Activated naive CD4-positive, alpha-beta T cell treated with anti-CD3 and anti-CD28 coated beads, Interleukin-2, amount 50 U/mL, for 16 hours (primary cell): ENCODE measurements at places on chromosomes 2 and 18.

GRCh38 chr18:75492852-75493251 lies 65.3 kb upstream of the SMIM21 start:
- DNase-seq = no peak

DNA sequence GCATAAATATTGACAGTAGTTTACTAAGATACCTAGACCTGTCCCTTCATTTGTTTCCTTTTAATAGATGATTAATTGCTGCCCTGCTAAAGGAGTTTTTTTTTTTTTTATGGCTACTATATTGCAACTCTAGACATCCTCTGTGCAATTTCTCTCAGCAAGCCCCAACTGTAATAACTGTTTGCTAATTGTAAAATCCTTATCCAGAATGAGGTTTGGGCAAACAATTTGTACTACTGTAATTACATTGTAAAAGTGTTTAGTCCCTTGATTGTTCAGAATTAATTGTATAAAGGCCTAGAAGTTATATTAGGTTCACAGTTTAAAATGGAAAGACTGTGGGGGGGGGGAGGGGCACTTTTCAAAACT lies 3.7 kb upstream of the MEIS1 start:
- DNase-seq = no peak

DNA sequence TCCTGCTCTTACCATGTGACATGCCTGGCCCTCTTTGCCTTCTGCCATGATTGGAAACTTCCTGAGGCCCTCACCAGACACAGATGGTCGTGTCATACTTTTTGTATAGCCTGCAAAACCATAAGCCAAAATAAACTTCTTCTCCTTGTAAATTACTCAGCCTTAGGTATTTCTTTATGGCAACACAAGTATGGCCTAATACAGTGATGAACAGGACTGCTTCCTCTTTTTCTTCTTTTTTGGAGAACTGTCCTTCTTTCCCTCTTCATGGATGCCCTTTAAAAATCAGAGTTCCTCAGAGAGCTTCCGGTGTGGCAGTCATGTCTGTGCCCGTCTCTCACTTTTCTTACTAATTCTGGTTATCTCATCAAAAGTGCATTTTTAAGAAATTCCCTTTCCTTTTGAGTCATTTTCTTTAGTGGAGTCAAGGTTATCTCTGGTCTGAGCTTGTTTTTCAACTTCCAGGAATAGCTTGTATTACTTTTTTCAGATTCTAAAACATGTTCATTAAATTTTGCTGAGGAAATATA lies 9.2 kb upstream of the IL1A start:
- DNase-seq = no peak

DNA sequence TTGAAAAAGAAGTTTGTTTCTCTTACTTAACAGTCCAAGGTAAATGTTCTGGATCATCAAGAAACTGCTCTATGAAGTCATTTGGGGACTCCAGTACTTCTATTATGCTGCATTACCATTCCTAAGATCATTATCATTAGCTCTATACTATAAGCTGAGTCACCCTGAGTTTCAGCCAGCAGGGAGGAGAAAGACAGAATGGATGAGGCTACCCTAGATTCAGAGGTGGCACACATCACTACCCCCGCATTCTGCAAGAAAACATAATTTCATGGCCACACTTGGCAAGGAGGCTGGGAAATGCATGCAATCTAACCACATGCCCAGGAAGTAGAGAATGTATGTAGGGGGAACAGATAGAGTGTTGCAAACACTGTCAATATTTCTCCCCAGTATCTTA lies 16.6 kb upstream of the LNPK start:
- DNase-seq = no peak

DNA sequence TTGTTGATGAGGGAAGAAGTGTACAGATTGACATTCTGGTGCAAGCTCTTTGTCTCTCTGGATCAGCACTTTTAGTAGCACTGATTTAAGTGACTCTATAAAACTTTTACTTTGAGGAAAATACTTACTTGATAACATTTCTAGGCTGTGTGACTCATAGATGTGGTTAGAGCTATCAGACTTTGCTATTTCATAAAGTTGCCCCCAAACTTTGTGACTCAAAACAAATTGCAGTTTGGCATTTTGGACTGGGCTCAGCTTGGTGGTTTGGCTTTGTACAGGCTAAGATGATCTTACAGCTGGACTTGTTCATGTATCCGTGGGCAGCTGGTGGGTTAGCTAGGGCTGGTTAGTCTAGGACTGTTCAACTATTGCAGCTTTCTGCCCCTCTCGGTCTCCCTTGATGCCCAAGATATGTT lies 42.1 kb upstream of the GLS start:
- DNase-seq = no peak

- DNase-seq = no peak
These were observed 158.6 kb upstream of the TWIST2 start for GRCh38 chr2:238689331-238689730.

GRCh38 chr2:147716906-147717305 lies 127.9 kb upstream of the ACVR2A start:
- DNase-seq = no peak

DNA sequence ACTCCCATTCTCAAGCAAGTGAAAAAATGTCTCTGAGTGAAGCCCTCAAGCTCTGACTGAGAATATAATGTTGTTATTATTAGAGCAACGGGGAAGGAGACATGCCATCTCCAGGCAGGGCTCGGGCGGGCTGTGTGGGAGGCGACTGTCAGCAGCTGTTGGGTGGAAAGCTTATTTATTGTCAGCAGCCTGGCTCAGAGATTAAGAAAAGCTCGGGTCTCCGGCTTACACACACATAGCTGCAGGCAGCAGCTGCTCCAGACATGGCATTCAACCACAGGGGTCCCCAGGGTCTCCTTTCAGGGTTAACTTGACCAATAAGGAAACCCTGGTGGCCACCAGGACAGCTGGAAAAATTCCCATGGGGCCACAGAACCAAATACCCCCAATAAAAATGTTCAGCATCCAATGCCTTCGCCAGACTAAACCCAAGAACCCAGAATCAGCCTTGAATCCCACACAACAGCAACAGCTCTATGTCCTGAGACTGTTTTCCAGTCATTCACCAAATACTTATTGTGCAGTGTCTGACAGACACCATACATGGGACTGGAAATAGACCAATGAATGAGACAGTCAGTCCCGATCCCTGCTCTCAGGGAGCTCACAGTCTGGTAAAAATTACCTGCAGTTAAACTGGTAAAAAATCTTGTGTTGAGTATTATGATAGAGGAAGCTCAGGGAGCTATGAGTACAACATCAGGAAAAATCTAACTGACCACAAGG lies 70.5 kb upstream of the RTN4 start:
- no peak for DNase-seq

- DNase-seq = no peak
These were observed 16.9 kb downstream of the GPR55 start for GRCh38 chr2:230908092-230908594.

GRCh38 chr18:6236258-6236657 lies 178.5 kb downstream of the L3MBTL4 start:
- no peak for DNase-seq

GRCh38 chr2:228377533-228377932 lies 196.0 kb upstream of the SPHKAP start:
- no peak for DNase-seq

DNA sequence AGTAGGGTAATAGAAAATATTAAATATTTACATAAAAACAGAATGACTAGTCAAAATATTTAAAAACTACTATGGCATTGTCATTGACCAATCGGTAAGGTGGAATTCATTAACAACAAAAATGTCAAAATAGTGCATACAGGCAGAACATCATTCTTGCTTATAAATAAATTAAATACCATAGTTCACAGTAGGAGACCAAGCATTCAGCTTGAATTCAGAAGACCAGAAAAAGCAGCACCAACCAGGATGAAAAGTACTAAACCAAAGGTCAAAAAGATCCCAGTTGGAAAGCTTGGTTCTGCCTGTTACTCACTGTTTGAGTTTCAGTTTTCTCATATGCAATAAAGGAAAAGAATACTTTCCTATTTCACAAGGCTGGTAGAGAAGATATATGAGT lies 244.3 kb downstream of the OSR1 start:
- DNase-seq = no peak

- no peak for DNase-seq
These were observed 62.9 kb downstream of the SETBP1 start for GRCh38 chr18:44743631-44744030.

GRCh38 chr2:234814374-234814773 lies 137.4 kb upstream of the SH3BP4 start:
- no peak for DNase-seq

DNA sequence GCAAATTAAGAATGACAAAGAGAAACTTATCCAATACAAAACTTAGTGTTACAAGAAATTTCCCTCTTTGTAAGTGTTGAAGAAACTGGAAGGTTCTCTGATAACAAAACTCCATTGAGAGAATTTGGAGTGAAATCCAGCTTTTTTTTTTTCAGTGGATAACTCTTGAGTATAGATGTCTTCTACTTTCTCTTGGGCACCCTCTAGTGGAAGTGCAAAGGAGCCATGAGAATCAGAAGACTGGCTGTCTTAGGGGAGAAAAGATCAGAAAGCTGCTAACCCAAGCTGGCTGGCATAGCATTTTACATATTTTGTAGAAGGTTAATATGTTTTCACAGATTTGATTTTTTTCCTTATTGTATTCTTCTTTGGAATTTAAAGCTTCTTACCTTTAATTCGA lies 138.8 kb upstream of the SATB2 start:
- DNase-seq = no peak

DNA sequence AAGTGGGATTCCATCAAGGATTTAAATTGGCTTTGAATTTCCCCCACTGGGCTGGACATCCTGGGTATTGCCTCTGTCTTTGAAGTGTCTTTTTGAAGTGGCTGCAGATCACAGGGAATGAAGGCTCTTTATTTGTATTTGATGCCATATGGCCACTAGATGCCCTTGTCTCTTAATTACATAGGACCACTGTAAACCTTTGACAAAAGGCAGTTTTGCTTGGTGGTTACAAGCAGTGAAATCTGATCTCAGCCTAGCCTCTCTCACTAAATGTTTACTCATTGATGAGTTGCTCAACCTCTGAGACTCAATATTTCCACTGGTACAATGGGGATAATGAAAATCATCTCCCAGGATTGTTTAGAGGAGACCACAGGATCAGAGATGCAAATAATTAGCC lies 102.2 kb downstream of the INSIG2 start:
- DNase-seq = no peak

- no peak for DNase-seq
These were observed 14.3 kb upstream of the PTH2R start for GRCh38 chr2:208392300-208392699.

GRCh38 chr2:223465793-223466192 lies 136.4 kb downstream of the SCG2 start:
- no peak for DNase-seq

GRCh38 chr18:3924455-3924854 lies 474.5 kb downstream of the TGIF1 start:
- DNase-seq = no peak

- no peak for DNase-seq
These were observed 547.0 kb downstream of the MBD2 start for GRCh38 chr18:53677480-53677879.

GRCh38 chr2:231933916-231934401 lies 7.8 kb upstream of the NPPC start:
- no peak for DNase-seq

DNA sequence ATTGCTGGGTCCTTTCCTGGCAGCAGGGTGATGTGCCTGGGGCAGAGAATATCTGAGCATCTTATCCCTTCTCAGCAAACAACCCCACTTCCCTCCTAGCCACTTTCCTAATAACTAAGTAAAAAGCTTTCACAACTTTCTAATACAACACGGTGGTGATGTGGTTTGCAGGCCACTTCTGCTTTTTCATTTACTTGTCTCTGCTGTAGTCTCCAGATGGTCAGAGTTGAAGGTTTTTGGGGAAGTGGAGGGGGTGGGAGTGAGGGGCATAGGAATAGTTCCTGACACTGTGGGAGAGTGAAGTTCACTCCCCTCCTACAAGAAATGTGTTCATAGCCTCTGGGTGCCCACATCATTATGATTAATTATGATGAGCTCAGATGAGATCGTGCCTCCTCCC lies 11.6 kb downstream of the OXER1 start:
- DNase-seq = no peak

DNA sequence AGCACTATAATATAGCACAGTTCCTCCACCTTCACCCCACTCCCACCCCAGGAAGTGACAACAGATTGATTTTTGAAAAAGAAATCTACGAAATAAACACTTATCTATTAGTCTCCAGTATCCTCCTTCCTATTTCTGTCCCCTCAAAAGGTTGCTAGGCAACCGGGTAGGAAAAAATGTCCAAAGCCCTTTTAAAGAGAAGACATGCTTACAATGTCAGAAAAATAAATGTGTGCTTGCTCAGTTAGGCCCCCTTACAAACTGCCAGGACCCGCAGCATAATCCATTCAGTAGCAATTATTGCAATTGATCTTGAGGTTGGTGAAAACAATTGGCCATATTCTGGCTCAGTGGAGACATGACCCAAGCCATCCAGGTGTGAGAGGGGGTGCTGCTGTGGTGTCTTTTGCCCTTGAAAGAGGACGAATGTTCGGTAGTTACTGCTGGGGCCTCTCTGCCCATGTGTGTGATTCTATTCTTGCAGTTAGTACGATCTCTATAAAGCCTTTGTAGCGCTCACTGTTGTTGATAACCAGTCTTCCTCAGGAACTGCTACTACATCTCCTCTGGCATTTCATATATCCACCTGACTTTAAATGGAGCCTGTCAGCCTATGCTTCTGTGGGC lies 144.3 kb downstream of the MYO3B start:
- no peak for DNase-seq

DNA sequence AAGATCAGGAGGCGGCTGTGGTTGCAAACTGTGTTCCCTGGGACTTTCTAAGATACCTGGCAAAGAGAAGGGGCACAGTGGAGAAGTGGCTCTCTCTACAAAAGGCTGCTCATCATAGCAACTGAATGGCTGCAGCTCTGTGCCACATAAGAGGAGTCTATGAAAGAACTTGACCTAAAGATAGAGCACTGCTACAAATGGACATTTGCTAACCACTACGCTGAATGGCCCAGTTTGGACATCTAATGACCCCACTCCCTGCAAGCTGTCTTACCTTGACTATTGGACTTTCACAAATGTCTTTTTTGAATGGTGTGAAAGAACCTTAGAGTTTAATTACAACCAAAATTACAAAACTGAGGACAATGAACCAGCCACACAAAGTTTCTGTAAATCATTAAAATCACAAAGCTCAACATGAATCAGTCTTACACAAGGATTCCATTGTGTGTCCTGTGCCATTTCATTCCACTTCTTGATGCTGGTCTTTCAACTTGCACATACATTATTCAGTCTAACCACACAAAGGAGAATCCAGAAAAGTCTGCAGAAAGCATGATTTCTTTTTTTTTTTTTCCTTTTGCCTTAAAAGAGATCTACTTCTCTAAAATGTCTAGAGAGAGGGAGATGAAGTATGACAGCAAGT lies 154.0 kb downstream of the LAMA1 start:
- DNase-seq = no peak

- no peak for DNase-seq
These were observed 19.7 kb downstream of the CLUL1 start for GRCh38 chr18:616380-616995.

GRCh38 chr2:254241-254640 lies 9.6 kb downstream of the SH3YL1 start:
- DNase-seq = no peak
